ENCODE measurements at places on chromosomes 5 and 9. TPM values are rescaled to one million over a fixed set of nuclear protein-coding genes. Genes with fewer than 3 reads are reported as not detected.
A peak's percentile ranks its signal among the peaks of the same experiment; 100 is the strongest.

DNA sequence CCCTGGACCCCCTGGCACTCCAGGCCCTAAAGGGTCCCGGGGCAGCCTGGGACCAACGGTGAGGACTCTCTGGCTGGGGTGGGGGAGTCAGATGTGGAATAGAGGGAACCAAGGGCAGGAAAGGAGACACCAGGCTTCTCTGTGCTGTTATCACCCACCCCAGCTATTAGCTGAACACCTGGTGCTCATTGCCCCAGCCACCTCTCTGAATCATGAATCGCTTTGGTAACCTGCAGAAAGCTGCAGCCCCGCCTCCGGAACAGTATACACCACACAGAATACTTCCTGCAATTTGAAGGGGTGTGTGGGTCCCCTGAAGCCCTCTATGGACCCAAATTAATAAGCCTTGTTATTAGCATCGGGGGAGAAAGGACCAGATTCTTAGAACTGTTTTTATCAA is 40.4 kb upstream of the ORM1 start:
- H3K36me3 ChIP-seq, result no peaks in the 10 kb centered on the region
- no peak for DNase-seq
- no peak overlapping the region for H3K4me3 ChIP-seq
- no peak overlapping the region for H3K27ac ChIP-seq
- no peaks in the 10 kb centered on the region for H3K4me1 ChIP-seq
- H3K27me3 ChIP-seq, result no peaks in the 10 kb centered on the region

FSD1L gene
- 3.2 TPM for total RNA-seq

FAM240B gene
- total RNA-seq, result not detected

DNA sequence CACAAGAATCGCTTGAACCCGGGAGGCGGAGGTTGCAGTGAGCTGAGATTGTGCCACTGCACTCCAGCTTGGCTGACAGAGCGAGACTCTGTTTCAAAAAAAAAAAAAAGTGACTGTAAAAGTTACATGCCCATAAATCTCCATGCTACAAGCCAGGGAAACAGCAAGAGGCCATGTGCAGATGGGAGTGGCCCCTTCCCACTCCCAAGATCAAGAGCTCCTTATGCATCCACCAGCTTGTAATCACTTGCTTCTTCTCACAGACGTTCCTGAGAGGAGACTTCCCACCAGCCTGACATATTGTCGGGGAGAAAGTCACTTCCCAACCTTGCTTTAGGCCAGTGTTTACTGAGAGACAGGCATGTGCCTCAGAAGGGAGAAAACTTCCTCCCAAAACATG is 45.6 kb upstream of the N4BP3 start:
- no peak overlapping the region for H3K4me3 ChIP-seq
- H3K36me3 ChIP-seq, result no peaks in the 10 kb centered on the region
- DNase-seq, result no peak
- H3K4me1 ChIP-seq, result no peaks in the 10 kb centered on the region

SLC25A2 gene
- total RNA-seq, result 0.19 TPM

- peaks cover 44% of the 10 kb centered on the region for H3K27me3 ChIP-seq
- H3K27ac ChIP-seq, result no peak overlapping the region
- H3K36me3 ChIP-seq, result no peaks in the 10 kb centered on the region
Observed at GRCh38 chr5:112418659-112419163, 366 bp downstream of the EPB41L4A start.

DNA sequence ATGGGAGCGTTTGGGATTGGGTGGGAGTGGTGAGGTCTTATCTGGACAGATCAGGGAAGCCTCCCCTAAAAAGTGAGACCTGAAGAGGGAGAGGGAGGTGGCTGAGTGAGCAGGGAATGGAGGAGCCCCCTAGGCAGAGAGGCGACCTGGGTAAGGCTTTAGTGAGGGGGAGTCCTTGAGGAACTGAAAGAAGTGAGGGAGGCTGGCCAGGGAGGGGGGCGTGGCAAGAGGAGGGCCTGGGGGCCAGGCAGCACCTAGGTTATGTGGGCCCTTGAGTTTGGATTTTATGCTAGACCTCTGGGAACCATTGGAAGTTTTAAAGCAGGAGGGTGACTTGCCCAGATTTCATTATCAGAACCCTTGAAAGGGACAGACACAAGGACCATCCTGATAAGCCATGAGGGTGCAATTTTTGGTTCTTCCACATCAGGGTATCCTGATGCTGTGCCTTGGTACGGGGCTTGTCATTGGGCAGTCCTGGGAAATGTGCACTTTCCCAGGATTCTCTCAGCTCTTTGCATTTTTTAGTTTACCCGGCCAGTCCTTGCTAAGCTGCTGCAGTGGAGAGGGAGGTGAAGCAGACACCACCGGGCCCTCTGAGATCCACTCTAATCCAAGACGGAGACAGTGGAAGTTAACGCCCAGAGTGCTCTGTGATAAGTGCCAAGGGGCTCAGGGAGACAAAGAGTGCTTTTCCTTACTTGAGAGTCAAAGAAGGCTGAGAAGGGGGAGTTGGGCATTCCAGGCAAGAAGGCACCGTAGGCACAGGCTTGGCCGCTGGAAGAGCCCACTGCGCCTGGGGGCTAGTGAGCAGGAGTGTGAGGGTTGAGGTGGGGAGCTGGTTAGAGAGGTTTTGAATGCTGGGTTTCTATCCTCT is 16.1 kb downstream of the GSN start:
- no peak overlapping the region for H3K4me3 ChIP-seq
- no peak overlapping the region for H3K27ac ChIP-seq
- no peaks in the 10 kb centered on the region for H3K36me3 ChIP-seq
- no peaks in the 10 kb centered on the region for H3K27me3 ChIP-seq
- H3K4me1 ChIP-seq, result peaks cover 19% of the 10 kb centered on the region

GRCh38 chr9:100222674-100223073 is 123.6 kb downstream of the INVS start:
- H3K4me1 ChIP-seq, result peaks cover 2% of the 10 kb centered on the region
- H3K4me3 ChIP-seq, result no peak overlapping the region
- H3K27me3 ChIP-seq, result no peaks in the 10 kb centered on the region
- peaks cover 7% of the 10 kb centered on the region for H3K36me3 ChIP-seq
- DNase-seq, result no peak

DNA sequence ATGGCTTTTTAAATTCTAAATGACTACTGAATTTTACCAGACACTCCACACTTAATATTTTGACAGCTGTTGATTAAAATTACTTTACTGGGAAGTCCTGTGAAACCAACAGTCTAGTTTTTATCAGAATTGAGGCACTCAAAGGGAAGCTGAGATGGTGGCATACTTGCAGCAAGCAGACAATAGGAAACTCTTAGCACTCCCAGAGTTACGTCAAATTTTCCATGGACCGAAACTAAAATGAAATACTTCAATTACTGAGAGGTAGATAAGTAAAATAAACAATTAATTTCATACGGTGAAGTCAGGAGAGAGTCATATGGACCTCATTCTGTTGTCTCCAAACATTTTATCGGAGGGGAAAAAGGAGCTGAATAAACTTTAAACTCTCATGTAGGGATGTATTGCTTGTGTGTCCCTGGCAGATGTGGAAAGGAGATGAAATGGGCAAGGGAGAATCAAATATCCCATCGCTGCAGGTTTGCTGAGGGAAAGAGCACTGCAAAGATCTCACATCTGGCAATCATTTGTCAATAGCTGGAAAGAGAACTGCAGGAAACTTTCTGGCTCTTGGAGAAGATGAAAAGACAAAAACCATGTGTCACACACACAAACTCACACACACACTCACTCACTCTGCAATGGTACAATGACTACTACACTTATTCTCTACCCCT is 189.4 kb downstream of the BNC2 start:
- H3K27ac ChIP-seq, result no peak overlapping the region
- H3K36me3 ChIP-seq, result no peaks in the 10 kb centered on the region
- H3K27me3 ChIP-seq, result no peaks in the 10 kb centered on the region
- no peak for DNase-seq

IL5 gene
- 5.0 TPM for total RNA-seq

INSL6 gene
- total RNA-seq, result not detected

DNA sequence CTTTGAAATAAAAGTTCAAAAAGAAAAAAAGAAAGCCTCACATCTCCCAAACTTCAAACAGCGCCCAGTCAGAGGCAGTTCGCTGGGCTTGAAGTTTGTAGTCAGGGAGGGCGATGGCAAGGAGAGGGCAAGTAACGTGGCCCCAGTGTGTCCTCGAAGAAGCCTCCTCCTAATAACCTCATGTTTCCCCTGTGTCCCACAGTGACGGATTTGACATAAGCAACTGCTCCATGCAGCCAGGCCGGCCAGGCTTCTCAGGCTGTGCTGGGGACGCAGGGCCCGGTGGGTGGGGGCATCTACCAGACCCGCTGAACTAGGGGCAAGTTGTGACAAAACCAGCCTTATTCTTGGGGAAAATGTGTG is 172.2 kb downstream of the ERCC6L2 start:
- H3K4me1 ChIP-seq, result peaks cover 11% of the 10 kb centered on the region
- H3K4me3 ChIP-seq, result no peak overlapping the region
- no peaks in the 10 kb centered on the region for H3K36me3 ChIP-seq
- no peak for DNase-seq

DNA sequence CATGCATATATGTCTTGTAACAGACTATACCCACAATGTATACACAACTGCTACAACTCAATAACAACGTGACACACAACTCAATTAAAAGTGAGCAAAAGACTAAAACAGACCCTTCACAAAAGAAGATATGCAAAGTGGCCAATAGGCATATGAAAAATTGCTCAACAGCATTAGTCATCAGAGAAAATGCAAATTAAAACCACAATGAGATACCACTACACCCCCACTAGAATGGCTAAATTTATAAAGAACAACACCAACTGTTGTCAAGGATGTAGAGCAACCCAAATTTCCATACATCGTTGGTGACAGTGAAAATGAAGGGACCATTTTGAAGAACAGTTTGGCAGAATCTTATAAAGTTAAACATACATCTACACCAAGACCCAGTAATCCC is 38.9 kb downstream of the GABRB2 start:
- no peak for DNase-seq
- H3K27me3 ChIP-seq, result no peaks in the 10 kb centered on the region
- H3K4me3 ChIP-seq, result no peak overlapping the region
- no peaks in the 10 kb centered on the region for H3K36me3 ChIP-seq
- no peak overlapping the region for H3K27ac ChIP-seq
- H3K4me1 ChIP-seq, result no peaks in the 10 kb centered on the region

DNA sequence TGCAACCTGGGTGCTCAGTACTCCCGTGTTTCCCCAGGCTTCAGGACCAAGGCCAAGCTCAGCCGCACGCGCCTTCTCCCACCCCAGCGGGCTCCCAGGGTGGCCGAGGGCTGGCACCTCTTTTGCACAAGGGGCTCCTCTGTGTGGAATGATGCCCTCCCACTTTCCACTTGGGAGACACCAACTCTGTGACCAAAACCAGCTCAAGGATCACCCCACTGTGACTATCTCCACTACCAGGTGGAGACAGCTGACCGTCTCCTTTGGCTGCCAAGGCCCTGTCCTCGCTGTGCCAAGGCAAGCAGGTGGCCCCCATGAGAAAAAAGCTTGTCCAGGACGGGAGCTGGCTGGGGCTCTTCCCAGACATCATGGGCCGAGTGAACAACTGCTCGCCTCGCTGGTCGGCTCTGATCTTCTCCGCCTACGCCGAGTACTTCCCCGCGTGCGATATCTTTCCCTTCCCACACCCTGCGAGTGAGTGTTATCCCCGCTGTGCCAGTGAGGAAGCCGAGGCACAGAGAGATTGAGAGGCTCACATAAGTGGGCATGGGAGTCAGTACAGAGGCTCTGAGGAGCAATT is 132.8 kb downstream of the ZNF354C start:
- H3K4me1 ChIP-seq, result no peaks in the 10 kb centered on the region
- no peaks in the 10 kb centered on the region for H3K27me3 ChIP-seq
- no peak for DNase-seq

FGFR4 gene
- 0.87 TPM for total RNA-seq

- DNase-seq, result no peak
- no peaks in the 10 kb centered on the region for H3K4me1 ChIP-seq
- no peak overlapping the region for H3K27ac ChIP-seq
- peaks cover 4% of the 10 kb centered on the region for H3K27me3 ChIP-seq
- H3K4me3 ChIP-seq, result no peak overlapping the region
Observed at GRCh38 chr5:107646418-107646817, 24.3 kb downstream of the EFNA5 start.

DNA sequence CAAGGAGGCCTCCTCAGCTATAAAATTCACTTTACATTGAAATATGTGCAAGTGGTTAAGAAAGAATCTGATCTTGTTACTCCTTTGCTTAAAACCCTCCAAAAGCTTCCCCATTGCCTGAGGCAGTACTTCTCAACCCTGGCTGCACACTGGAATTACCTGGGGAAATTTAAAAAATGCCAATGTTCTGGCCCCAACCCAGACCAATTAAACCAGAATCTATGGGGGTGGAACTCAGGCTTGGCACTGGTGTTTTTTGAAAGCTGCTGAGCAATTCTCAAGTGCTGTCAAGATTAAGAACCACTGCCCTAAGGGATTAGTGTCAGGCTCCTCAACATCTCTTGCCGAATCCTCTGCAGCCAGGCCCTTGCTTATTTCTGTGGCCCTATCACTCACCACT is 269.6 kb downstream of the ELAVL2 start:
- H3K27ac ChIP-seq, result no peak overlapping the region
- H3K4me3 ChIP-seq, result no peak overlapping the region
- no peak for DNase-seq
- H3K4me1 ChIP-seq, result no peaks in the 10 kb centered on the region

CDX1 gene
- not detected for total RNA-seq

DNA sequence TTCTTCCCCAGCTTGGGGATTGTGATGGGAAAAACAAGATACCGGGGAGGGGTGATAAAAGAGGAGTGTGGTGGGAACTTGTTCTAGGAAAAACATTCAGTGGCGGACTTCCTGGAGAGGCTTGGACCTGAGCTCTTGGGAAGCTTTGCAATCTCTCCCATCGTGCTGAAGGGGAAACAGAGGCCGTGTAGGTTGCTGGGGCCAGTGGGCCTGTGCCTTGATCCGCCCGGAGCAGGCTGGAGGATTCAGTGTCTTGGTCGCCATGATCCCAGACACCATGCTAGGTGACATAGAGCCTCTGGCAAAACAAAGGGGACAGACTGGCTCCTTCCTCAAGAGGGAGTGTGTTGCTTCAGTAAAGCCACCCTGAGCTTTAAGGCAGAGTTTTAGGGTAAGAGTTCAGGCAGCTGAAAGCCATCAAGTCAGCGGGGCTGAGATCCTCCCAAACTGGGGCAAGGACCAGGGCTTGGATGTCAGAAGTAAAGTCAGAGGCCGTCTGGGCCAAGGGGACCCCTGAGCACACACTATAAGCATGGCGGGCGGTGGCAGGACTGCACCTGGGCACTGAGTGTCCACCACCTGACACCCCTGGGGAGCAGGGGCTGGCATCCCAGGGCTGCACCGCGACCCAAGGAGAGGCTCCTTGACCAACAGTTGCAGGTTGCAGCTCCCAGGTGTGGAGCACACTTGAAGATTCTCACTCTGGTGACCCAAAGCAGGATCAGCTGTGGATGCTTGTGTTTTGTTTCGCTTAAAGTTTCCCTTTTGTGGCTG is 44.7 kb downstream of the TRIP13 start:
- peak; percentile 5 for DNase-seq
- H3K4me1 ChIP-seq, result peaks cover 10% of the 10 kb centered on the region
- H3K36me3 ChIP-seq, result no peaks in the 10 kb centered on the region
- H3K27me3 ChIP-seq, result peaks cover 12% of the 10 kb centered on the region
- H3K4me3 ChIP-seq, result no peak overlapping the region

IFNW1 gene
- total RNA-seq, result not detected

Data from activated CD4-positive, alpha-beta memory T cell treated with anti-CD3 and anti-CD28 coated beads for 36 hours (primary cell).